ENCODE measurements at places on chromosomes 11 and 22.

- DNase-seq: no peak
Measured at GRCh38 chr11:105189581-105189980, 50.0 kb upstream of the CARD18 start.

DNA sequence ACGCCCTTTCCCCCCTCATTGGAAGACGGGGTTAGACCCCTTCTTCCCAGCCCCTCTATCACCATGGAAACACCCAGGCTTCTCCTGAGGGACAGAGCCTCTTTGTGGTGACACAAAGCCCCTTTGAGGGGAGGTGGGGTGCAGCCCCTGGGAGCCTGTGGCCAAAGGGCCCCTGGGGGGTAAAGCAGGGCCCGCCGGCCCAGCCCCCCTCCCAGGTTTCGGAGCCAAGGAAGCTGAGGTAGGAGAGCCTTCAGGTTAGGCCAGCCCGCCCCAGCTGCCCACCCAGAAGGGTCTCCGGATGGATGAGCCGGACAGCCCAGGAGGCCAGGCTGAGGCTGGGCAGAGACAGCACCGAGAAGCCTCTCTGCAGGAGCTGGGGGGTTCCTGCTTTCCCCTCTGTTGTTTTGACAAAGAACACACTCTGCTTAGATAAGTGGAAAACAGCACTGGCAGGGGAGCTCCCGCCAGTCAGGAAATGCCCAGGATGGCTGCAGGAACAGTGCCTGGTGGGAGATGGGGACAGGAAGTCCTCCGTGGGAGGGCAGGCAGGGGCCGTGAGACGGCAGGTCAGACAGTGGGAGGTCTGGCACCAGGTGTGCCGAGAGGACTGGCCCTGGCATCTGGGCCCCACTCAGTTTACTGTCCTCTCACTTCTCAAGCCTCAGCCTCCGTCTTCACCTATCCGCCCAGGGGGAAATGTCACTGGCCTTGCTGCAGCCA is 18.2 kb downstream of the ARVCF start:
- no peak for DNase-seq

DNA sequence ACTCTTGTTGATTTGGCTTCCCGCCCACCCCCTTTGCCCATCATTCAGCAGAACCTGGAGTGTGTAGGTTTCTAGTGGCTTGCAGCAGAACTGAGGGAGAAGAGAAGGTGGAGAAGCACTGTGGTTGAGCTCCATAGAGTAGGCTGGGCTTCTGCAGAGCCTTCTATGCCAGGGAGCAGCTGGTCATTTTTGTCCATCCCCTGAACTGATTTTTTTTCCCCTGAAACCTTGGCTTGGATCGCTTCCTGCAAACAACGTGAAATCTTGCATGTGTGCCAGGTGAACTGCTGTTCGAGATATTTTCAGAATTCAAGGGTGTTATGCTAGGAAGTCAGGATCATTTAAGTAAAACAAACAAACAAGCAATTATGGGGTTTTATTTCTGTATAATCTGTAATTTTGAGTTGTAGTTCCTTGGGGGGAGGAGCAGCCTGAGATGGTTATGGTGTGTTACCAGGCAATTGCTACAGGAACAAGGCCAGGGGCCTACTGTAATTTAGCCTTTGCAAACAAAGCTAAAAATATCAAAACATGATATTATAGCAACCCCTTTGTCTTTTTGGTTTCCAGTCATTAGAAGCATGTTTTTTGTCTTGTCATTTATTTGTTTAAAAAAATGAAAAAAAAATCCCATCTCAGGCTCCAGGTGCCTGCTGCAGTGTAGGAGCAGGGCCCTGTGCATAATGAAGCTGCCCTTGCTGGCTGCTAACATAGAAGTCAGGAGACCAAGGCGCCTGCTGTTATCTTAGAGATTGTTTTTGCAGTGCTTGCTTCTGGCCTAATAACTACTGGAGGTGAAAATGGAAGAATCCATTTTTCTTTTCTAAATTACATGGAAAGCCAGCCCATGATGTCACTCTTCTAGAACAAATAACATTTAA is 152.4 kb upstream of the TTC12 start:
- DNase-seq: no peak

GRCh38 chr11:48193876-48194275 is 22.7 kb upstream of the OR4B1 start:
- DNase-seq: no peak

DNA sequence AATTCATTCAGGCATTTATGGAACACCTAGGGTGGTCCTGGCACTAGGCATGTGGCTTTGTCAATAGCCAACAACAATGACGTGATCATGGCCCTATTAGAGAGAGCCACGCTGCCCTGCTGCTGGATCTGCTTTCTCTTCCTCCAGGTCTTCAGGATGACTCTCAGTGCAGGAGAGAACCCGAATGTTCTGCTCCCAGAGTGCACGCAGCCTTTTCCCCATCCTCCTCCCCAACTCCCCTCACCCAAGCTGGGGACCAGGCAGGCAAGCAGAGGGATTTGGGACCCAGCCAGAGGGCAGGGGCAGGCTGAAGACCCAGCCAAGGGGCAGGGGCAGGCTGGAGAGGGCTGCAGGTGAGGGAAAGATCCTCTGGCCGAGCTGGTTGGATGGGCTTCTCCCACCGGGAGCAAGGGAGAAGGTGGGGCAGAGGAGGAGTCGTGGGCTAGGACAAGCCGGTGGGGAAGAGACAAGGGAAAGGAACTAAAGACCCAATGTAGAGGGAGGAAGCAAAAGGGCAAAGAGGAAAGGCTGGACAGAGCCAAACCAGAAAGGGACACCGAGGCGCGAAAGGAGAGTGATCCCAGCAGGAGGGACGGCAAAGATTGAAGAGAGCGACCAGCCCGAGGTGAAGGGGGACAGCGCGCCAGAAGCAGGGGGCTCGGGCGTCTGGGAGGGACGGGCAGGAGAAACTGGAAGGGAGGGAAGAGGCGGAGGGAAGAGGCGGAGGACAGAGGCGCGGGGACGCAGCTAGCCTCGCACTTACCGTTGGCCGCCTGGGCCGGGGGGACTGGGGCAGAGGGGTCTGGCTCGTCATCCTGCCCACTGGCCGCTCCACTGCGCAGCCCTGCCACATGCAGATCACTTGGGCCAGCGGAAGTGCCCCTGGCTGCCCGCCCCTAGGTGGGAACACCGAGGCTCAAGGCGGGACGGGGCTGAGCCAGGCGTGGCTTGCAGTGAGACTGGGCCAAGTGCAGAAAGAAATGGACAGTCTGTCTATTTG is at the start of gene KCTD14:
TSS of gene KCTD14 (minus strand) at position 880 of the 1,000 bp plus-strand sequence. CDS start at position 853, 27 bp downstream.
- no peak for DNase-seq

DNA sequence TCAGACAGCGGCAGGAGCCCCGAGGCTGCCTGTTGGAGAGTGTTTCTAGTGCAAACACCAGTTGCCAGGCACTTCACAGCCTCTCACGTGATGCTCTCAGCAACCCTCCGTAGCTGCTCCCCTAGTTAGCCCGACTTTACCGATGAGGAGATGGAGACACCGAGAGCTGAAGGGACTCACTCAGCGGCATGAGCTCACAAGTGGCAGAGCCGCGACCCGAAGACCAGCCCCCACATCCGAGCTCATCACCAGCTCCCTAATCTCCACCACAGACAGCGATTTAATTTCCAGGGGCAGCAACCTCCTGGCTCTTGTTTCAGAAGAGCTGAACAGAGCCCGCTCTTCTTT is 28.7 kb upstream of the RTL6 start:
- no peak for DNase-seq

- peak; percentile 35 for DNase-seq
Measured at GRCh38 chr22:50305923-50306566, 1.4 kb downstream of the PLXNB2 start.

- DNase-seq: no peak
Measured at GRCh38 chr11:79834015-79834414, 393.2 kb upstream of the TENM4 start.

GRCh38 chr11:113518716-113519495 is 43.7 kb upstream of the DRD2 start:
- DNase-seq: no peak

- DNase-seq: no peak
Measured at GRCh38 chr22:43387815-43388214, 24.0 kb upstream of the MPPED1 start.

- no peak for DNase-seq
Measured at GRCh38 chr11:112874980-112875379, 86.2 kb upstream of the NCAM1 start.

DNA sequence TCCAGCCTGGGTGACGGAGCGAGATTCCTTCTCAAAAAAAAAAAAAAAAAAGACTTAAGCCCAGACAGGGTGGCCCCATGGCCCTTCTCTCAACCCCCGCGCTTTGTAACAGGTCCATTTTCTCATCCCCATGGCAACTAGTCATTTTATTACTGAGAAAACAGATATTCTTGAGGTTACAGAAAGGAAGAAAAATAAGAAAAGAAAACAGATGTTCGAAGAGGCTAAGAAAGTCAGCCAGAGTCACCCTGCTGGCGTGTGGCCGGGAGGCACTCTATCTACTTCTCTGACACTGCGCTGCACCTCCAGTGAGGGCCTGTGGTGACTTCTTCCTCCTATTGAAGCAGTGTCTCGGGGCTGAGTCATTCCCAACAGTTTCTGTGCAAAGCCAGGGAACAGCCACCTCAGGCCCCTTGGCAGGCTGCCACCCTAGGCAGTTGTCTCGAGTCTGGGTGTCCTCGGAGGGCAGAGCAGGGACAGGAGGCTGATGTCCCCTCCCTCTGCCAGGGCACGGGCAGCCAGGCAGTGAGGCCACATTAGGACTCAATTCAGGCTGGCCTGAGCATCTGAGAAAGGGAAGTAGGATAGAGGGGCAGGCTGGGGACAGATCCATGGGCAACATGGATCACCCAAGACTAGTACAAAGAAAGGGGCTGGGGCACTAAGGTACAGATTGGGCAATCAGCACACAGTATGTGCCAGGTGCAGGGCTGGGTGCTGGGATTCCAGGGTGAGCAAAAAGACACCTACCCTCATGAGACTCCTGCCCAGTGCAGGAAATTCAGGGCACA is 16.4 kb upstream of the SYVN1 start:
- peak; percentile 52 for DNase-seq

- no peak for DNase-seq
Measured at GRCh38 chr11:70766901-70767300, 368.6 kb downstream of the CTTN start.

DNA sequence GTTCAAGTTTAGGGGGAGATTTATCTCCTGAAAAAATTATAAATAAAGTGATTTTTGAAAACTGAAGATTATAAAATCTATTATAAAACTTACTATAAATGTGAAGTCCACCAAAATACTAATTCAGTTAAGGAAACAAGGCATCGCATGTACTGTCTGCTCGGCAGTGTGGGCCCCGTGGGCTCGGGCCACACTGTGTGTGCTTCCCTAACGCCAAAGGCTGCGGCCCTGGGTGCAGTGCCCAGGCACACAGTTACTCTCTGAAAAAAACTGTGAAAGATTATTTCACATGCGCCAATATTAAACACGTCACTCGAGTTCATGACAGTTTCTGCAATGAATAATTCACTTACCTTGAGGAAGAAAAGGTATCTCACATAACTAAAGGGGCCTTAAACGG is 39.8 kb downstream of the BRD1 start:
- no peak for DNase-seq

DNA sequence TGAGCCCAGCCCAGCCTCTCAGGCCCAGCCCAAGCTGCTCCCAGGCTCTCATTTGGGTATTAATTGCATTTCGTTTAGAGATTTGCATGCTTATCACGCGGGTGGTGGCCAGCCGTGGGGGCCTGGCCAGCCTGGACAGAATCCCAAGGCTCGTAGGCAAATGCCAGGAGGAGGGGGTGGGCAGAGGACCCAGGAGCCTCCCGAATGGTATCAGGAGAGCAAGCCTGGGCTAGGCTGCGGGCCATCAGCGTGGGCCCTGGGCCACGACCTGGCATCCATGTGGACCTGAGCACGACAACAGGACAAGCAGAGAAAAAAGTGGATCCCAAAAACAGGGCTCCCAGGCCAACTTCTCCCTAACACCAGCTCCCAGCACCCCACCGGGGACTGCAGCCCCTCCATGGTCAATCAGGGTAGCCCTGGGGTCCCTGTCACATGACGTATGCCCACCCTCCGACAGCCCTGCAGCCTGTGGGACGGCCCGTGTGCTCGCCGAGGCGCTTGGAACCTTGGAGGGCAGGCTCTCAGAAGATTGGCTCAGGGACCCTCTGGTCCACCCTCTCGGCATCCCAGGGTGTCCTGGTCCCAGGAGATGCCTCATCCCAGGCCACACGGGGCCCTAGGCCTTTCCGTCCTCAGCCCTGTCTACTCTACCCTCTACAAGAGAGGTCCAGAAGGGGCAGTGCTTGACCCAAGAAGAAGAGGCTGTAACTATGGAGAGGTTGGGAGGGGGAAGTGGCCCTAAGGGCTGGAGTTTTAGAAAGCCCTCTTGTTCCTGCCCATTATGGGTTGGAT is 8.8 kb downstream of the ASCL2 start:
- DNase-seq: no peak

DNA sequence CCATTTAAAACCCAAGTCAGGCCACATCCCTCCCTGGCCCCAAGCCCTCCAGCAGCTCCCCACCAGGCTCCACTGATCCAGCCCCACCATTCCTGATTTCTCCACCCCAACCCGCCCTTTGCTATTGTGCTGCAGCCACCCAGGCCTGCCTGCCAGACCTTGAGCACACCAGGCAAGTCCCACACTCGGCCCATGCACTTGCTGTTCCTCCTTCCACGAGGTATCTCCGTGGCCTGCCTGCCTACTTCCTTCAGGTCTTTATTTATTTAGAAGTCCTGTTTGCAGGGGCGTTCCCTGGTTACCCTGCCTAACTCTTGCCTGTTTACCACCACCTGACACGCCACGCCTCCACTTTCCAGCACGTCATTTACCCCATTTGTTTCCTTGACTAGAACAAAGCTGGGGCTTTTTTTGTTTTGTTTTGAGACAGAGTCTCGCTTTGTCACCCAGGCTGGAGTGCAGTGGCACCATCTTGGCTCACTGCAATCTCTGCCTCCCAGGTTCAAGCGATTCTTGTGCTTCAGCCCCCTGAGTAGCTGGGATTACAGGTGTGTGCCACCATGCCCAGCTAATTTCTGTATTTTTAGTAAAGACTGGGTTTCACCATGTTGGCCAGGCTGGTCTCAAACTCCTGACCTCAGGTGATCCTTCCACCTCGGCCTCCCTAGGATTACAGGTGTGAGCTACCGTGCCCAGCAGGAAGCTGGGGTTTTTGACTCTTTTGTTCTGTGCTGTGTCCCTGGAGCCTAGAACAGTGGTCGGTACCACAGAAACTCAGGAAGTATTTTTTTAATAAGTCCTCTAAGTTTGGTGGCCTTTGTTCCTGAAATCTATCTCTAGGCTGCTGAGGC is 6.7 kb downstream of the CENPM start:
- peak; percentile 89 for DNase-seq

DNA sequence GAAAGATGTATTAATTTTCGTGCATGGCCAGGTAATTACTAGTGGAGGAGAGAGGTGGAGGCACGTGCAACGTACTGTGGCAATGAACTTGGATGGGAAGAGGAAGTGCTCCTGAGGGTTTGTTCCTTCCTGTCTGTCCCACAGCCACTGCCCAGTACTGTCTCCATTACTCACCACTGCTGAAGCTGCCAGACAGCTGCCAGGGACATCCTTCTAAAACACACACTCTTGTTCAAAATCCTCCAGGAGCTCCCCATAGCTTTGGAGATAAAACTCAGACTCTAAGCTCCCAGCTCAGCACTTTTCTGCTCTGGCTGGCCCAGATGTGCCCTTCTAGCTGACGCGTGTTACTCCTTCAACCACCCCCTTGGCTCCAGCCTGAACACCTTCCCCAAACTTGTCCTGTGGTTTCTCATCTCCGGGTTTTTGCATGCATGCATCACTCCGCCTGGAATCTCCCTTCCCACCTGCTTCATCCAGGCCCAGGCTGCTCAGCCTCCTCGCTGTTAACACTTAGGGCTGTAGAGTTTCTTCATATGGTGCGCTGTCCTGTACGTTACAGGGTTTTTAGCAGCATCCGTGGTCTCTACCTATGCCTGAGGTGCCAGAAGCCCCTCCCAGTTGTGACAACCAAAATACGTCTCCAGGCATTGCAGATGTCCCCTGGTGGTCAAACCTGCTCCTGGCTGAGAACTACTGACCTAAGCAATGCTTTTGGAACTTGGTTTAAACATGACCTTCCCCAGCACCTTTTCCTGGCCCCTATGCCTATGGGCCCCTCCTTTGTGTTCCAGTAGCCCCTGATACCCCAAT is 69.5 kb downstream of the C11orf91 start:
- DNase-seq: no peak

Measured in stimulated activated naive CD8-positive, alpha-beta T cell treated with anti-CD3 and anti-CD28 coated beads, Interleukin-15, Interleukin-2, amounts not matched to agents 100 U/mL and 50 U/mL, for 24 hours (primary cell).